Gastroesophageal sphincter (tissue), 4 donors: ENCODE measurements at places on chromosomes 4 and X. TPM values are rescaled to one million over a fixed set of nuclear protein-coding genes. Genes with fewer than 3 reads are reported as not detected.

Gene TSPAN7
- 25.7 TPM for total RNA-seq

Gene HPGD
- total RNA-seq = 52.1 TPM

Gene CXCL1
- total RNA-seq = not detected

Gene SLC6A8
- total RNA-seq = 86.6 TPM

Gene NAA11
- not detected for total RNA-seq

Gene PAGE4
- total RNA-seq = 4.6 TPM

Gene IL1RAPL1
- total RNA-seq = 0.35 TPM

Gene ELMOD2
- total RNA-seq = 14.1 TPM

Gene BCLAF3
- total RNA-seq = 22.6 TPM

Gene RHOXF1
- total RNA-seq = 5.9 TPM

Gene FAM47E
- 5.9 TPM for total RNA-seq

Gene PPP2R2C
- 1.1 TPM for total RNA-seq

Gene LRAT
- total RNA-seq = not detected

DNA sequence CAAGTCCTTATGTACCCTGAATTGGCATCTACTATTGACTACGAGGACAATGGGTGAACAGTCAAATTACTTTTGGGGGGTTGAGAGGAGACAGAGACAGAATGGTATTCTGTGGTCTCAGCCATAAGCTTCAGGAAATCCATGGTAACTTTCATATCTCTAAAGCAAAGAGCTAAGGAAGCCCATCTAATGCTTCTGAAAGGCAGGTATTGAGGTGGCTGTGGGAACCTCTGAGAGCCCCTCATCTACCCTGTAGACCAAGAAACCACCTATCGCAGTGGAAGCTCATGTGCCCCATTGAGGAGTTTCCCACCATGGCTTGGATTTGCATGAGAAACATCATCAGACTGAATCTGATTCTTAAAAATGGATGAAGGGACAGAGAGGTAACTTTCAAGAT lies 23.1 kb upstream of the BMP2K start:
- ATAC-seq = no peak

GRCh38 chr4:4216648-4217047 lies 10.1 kb downstream of the OTOP1 start:
- no peak for ATAC-seq

DNA sequence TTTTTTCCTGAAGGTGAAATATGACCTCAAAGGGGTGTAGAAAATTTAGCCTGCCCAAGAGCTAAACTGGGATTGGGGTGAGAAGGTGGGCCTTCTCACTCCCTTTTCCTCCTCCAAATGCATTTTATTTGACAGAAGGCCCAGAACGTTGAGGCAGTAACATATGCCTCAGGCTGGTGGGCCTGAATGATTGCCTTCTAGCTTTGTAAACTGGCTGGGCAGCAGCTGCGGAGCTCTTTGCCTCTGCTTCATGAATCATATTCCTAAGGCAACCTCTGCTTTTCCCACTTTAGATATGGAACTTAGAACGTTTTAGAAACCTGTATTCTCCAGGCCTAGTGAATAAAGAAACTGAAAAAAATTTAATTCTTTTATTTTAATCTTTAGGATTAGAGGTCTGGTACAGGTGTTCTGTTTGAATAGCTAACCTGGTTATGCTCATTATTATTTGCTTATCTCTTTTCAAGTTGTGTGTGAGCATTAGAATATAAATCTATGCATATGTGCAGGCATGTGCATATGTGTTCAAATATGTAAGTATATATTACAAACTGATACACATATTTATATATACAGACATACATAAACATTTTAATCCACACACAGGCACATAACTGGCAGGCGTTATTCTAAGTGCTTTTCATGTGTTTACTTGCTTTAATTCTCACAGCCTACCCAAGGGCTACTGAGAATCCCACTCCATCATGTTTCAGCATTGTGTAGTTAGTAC lies 11.5 kb downstream of the PRDM8 start:
- no peak for ATAC-seq

DNA sequence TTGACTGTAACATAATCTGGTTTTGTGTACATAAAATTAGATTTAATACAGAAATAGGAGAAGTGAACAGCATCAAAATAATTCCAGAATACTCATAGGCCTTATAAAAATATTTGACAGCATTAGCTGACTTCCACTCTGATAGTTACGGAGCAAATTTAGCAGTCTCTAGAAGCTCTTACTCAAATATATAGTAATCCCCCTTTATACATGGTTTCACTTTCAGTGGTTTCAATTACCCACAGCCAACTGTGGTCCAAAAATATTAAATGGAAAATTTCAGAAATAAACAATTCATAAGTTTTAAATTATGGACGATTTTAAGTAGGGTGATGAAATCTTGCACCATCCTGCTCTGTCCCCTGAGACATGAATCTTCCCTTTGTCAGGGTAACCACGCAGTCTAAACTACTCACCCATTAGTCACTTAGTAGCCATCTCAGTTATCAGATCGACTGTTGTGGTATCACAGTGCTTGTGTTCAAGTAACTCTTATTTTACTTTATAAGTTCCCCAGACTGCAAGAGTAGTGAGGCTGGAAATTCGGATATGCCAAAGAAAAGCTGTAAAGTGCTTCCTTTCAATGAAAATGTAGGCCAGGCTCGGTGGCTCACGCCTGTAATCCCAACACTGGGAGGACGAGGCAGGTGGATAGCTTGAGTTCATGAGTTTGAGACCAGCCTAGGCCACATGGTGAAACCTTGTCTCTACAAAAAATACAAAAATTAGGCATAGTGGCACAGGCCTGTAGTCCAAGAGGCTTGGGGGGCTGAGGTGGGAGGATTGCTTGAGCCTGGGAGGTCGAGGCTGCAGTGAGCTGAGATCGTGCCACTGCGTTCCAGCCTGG lies 17.2 kb upstream of the RTL9 start:
- ATAC-seq = no peak

DNA sequence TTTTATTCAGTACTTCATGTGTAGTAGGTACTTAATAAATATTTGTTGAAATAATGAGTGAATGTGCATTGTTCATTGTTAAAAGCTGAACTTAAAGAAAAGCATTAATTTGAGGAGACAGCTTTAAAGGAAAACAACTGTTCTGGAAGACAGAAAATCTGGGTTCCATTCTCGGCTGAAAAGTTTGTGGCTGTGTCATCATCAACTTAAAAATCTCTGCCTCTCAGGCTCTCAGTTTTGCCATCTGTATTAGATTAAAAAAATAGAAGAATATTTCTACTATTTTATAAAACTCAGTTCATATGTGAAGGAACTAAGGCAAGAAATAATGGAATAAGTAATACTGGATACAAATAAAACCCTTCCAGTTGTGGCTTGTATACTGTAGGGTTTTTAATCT lies 62.5 kb downstream of the FSTL5 start:
- no peak for ATAC-seq

- no peak for ATAC-seq
These were observed 56.7 kb downstream of the RAPGEF2 start for GRCh38 chr4:159159611-159160010.

DNA sequence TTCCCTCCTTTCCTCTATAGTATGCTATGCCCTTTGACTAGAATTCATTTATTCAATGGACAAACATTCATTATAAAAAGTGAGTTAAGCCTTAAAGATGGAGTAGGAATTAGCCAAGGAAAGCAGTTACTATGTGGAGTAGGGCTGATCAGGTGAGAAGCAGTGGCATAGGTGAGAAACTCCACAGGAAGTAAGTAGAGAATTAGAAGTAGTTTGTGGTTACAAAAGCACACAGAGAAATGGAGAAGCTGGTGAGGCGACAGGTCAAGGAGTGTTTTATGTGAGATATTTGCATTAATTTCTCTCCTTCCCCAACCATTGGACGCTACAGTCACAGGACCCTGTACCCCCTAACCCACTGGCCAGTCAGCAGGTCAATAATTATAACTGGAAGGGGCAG lies 30.6 kb downstream of the SETD7 start:
- ATAC-seq = no peak

- ATAC-seq = no peak
These were observed 47.9 kb upstream of the RPA4 start for GRCh38 chrX:96835660-96836289.

DNA sequence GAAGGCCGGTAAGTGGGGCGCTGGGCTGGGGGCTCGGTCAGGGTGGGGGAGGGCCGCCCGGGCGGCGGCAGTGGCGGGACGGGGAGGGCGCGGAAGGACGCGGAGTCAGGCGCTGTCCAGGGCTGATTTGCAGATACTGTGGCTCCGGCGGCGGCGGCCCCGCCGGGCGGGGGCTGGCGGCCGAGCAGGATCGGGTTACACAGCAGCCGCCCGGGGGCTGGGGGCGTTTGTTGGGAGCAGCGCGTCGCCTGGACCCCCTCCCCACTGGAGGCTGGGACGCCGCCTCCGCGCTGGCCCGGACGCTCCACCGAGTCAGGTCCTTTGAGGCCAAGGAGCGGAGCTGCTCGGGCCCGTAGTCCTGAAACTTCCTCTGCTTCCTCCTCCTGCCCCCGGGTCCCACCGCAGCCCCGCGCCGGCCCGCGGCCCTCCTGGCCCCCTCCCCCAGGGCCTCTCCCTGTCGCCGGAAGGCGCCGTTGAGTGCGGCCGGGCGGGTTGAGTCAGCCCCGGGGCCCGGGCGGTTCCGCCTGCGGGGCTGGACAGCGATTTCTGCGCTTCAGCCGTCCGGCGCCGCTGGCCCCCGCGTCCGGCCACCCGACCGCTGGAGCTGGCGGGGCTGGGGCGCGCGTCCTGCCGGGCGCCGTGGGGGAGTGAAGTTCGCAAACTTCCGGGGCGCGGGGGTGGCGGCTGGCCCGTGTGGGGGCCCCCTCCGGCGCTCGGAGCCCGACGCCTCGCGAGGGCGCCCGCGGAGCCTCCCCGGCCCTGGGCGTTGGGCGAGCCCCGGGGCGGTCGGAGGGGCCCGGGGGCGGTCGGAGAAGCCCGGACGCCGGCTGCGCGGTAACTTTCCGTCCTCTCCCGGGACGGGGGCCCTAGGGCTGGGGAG lies 746 bp downstream of the REST start:
- ATAC-seq = peak; percentile 74

DNA sequence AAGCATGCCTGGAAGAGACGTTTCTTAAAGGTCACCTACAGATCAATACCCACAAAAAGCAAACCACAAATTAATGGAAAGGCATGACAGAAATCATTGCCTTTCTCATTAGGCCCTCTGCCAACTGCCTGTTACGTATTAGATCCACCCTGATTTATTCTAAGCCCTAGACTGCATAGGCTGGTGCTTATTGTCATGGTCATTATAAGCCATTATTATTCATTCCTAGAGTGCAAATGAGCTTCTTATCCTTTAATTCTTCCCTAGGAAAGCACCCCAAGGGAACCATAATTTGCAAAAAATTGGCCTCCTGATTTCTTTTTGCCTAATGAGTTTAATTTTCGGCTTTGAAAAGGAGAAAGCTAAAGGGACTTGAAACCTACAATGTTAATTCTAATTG lies 184.2 kb upstream of the GPRIN3 start:
- ATAC-seq = no peak

DNA sequence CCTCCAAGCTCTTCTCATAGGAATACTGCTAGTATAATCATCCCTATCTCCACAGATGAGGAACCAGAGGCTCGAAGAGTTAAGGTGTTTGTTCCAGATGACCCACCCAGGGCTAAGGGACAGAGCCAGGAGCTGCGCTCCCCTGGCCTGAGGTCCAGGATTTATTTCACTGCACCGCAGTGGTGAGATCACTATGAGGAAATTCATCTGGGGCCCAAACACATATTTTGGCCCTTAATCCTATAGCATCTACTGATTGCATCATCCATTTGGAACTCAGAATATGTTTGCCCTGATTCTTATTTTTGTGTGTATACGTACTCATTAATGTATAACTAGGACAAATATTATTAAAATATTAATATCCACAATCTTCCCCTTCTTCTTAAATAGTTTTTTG lies 100.1 kb upstream of the RBPJ start:
- no peak for ATAC-seq

GRCh38 chrX:65407157-65407626 lies 127.4 kb downstream of the LAS1L start:
- no peak for ATAC-seq

DNA sequence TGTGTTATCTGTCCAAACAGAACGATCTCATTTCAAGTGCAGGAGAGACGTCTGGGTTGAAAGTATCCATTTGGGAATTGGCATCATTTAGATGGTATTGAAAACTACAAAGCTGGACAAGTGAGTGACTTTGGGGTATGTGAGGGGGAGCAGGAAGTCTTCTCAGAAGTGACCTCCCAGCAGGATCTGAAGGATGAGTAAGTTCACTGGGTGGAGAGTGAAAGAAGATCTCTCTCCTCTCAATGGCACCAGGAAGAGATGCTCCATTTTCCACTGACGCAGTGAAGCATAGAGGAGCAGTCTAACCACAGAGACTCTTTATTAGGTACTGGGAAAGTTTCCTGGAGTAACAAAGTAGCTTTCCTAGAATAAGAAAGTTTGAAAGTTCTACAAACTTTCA lies 161.0 kb downstream of the CPE start:
- no peak for ATAC-seq

- no peak for ATAC-seq
These were observed 88.3 kb upstream of the PDLIM3 start for GRCh38 chr4:185623444-185624258.

- peak; percentile 84 for ATAC-seq
These were observed 588.3 kb upstream of the DIPK2B start for GRCh38 chrX:45788941-45789348.

DNA sequence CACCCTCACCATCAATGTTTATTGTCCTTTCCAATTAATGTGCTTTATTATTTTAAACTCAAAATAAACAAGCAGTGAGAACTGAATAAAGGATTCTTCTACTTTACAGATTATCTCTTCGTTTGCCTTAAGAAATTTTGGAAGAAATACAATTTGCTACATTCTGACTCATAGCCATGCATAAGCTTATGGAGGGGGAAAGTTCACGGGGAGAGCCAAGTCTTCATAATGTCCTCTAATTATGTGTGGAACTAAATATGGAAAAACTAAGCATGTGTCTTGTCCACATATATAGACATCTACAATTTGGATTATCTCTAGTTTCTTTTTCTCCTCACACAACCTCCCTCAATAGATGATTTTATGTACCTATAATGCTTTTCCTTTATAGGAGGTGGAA lies 17.5 kb downstream of the CXCL13 start:
- no peak for ATAC-seq

GRCh38 chr4:73675623-73676022 lies 55.4 kb upstream of the RASSF6 start:
- ATAC-seq = no peak

DNA sequence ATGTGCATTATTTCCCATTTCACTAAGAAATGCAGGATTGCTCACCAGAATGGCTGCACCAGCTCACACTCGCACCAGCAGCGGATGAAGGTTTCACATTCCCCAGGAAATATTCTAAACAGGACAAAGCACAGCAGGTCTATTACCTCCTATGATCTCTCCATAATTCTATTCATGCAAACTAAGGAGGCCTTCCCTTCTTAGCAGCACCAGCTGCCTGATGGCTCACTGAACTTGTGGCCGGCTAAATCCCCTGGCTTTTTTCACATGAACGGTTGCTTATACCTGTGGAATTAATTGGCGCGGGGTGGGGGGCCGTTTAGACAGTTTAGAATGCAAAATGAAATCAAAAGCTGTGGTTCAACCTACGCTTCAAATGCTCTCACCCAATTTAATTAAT lies 73.5 kb upstream of the SRD5A3 start:
- no peak for ATAC-seq
